ENCODE measurements at places on chromosomes 7 and 10. TPM values are rescaled to one million over a fixed set of nuclear protein-coding genes. Genes with fewer than 3 reads are reported as not detected.

SORCS1 gene
- total RNA-seq, result not detected

JAKMIP3 gene
- 0.16 TPM for total RNA-seq

STEAP4 gene
- total RNA-seq, result under 0.01 TPM

SFXN4 gene
- total RNA-seq, result 5.5 TPM

HHEX gene
- total RNA-seq, result 2.8 TPM

SPDYE11 gene
- not detected for total RNA-seq

ANXA11 gene
- total RNA-seq, result 72.4 TPM

MUC3A gene
- under 0.01 TPM for total RNA-seq

TMEM270 gene
- total RNA-seq, result not detected

BTBD16 gene
- total RNA-seq, result not detected

FAM170B gene
- not detected for total RNA-seq

PODXL gene
- total RNA-seq, result 0.17 TPM

ICA1 gene
- total RNA-seq, result 0.09 TPM

CALHM2 gene
- total RNA-seq, result 31.4 TPM

AOAH gene
- total RNA-seq, result not detected
